ENCODE measurements at places on chromosomes 7 and 10.

- peak; percentile 1 for DNase-seq
These were observed 45.5 kb downstream of the CAMK2B start for GRCh38 chr7:44279731-44280505.

DNA sequence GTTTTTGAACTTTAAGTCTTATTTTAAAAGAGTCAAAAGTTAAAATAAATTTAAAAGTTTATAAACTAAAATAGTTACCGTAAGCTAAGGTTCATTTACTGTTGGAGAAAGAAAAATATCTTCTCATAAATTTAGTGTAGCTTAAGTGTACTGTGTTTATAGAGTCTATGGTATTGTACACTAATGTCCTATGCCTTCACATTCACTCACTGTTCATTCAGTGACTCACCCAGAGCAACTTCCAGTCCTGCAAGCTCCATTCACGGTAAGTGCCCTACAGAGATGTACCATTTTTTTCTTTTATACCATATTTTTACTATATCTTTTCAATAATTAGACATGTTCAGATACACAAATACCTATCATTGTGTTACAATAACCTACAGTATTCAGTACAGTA is 97.6 kb downstream of the PTN start:
- DNase-seq: no peak

DNA sequence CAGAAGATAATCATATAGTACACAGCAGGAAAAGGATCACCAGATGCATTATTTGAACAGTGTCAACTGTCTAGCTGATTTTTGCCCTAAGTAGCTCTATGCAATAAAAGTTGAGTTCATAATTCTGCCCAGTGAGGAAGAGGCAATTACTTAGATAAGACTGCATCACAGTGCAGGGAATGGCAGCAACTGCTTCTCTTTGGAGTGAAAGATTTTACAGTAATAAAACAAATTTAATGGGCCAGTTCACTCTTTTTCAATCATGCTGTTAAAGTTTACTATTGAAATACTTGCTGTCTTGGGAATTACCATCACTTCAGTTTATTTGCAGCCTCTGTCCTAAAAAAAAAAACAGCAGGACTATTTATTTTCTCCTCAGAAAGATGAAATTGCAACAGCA is 907.9 kb downstream of the ANKRD7 start:
- no peak for DNase-seq

- no peak for DNase-seq
These were observed 110.0 kb upstream of the PDLIM1 start for GRCh38 chr10:95400787-95401186.

GRCh38 chr10:74738985-74739567 is 87.3 kb upstream of the KAT6B start:
- peak; percentile 12 for DNase-seq

- DNase-seq: no peak
These were observed 618.6 kb downstream of the ZWINT start for GRCh38 chr10:55742487-55742886.

GRCh38 chr10:119189811-119190282 is 11.2 kb upstream of the PRDX3 start:
- no peak for DNase-seq

DNA sequence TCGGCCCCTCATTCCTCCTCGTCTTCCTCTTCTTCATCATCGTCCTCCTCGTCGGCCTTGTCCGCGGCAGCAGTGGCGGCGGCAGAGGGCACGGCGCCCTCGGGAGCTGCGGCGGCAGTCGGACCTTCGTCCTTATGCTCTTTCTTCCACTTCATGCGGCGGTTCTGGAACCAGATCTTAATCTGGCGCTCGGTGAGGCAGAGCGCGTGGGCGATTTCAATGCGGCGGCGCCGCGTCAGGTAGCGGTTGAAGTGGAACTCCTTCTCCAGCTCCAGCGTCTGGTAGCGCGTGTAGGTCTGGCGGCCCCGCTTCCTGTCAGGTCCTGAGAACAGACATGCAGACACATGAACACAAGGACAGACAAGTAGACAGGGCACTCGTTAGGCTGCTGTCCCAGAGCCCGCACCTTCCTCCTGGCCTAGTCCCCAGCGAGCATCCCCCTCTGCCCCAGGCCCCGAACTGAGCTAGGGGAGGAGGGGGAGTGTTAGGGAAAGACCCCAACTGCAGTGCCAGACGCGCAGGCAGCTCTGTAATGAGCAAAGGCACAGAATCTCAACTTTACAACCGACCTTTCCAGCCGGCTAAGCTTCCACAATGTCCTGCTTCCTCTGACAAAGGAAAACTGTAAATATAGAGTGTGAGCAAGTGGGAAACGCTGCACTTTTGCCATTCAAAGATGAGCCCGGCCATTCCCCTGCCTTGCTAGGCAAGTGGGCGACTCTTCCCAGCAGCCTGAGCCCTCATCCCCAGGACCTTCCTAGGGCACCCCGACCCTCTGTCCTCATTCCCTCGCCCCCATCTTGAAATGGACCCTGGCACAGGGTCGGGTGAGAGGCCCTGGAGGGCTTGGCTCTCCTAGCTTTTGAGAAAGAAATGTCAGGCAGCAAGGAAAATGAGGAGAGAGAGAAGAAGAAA is 1.3 kb downstream of the HOXA7 start:
- peak; percentile 62 for DNase-seq

GRCh38 chr7:47393406-47393805 is 188.5 kb downstream of the TNS3 start:
- DNase-seq: no peak

GRCh38 chr7:78018641-78019446 is 220.3 kb downstream of the PHTF2 start:
- DNase-seq: peak; percentile 8

DNA sequence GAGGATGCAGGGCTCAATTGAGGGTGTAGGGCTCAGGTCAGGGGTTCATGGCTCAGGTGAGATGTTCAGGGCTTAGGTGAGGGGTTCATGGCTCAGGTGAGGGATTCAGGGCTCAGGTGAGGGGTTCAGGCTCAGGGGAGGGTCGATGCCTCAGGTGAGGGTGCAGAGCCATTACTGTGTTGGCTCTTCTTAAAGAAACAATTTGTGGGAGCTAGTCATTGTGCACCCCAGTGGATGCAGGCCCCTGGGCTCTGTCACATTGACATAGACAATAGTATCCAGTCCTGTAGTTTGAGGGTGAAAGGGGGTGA is 86.7 kb downstream of the ADCY1 start:
- no peak for DNase-seq

GRCh38 chr10:23150091-23150490 is 42.0 kb upstream of the PTF1A start:
- DNase-seq: no peak

DNA sequence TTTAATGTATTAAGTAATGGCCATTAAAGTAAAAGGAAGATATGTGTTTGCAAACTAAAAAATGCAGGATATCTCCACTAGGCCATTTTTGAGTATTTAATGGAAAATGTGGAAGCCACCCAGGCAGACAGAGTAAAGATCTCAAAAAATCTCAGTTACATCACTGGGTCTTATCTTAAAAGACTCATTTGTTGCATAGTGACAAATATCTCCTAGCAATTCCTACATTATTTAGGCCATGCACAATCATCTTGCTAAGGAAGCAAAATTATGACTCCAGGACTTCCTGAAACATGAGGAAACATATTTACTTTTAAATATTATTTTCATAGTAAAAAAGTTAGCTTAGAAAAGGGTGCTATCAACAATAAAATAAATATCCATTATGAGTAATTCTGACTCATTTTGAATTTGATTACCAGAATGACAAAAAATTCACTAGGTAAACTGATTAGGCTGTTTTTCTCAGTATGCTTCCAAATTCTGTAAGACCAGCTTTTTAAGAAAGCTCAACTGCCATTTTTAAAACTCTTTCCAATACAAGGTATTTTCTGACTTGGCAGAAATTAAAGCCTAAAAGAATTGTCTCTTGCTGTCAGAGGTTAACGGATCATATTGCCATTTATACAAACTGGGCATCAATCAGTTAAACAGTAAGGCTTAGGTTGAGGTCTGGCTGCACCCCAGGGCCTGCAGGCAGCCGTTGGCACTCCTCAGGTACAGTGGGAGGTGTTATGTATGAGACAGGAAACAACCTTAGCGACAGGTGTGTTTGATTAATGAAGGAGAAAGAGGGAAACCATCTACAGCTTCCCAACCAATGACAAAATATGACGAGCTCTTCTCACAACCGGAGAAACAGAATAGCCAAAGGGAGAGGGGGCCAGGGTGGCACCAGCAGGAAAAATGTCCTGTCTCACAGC is 31.8 kb downstream of the PCLO start:
- DNase-seq: no peak

DNA sequence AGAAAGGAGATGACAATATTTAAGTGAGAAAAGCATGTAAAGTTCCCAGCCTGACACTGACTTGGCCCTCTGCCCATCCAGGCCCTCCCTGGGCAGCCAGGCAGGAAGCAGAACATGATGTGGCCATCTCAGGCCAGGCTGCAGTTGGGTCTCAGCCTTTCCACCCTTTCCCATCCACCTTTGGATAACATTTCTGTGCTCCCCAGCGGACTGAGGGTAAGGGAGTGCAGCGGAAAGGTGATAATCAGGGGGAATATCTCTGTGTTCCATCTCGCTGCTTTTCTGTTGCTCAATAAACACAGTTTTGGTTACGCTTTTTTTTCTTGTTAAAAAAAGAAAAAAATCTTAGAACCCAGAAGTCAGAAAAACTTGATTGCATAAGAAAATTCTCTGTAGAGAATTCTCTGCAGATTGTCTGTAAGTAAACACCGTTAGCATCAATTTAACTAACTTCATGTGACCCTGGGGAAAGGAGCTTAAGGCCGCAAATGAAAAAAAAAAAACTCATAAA is 37.2 kb upstream of the TARP start:
- no peak for DNase-seq

GRCh38 chr10:73926152-73926764 is 15.3 kb downstream of the PLAU start:
- DNase-seq: no peak

DNA sequence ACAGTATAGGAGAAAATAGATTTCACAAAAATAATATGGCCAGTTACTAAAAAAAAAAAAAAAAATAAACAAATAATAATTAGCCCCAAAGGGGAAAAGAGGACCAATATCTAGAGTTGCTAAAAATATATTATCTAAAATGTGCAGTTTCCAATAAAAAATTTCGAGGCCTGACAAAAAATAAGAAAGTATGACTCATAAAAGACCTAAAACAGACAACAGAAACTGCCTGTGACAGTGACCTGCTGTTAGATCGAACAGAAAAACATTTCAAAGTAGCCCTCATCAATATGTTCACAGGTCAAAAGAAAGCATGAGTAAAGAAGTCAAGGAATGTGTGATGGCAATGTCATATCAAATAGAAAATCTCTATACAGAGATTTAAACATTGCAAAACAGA is 11.8 kb upstream of the TSPAN12 start:
- DNase-seq: no peak

GRCh38 chr10:122474131-122474818 is 12.9 kb downstream of the HTRA1 start:
- no peak for DNase-seq

- no peak for DNase-seq
These were observed 69.8 kb upstream of the PLXNA4 start for GRCh38 chr7:132646052-132646451.

- no peak for DNase-seq
These were observed 520.2 kb downstream of the PTPRN2 start for GRCh38 chr7:158067219-158067930.

DNA sequence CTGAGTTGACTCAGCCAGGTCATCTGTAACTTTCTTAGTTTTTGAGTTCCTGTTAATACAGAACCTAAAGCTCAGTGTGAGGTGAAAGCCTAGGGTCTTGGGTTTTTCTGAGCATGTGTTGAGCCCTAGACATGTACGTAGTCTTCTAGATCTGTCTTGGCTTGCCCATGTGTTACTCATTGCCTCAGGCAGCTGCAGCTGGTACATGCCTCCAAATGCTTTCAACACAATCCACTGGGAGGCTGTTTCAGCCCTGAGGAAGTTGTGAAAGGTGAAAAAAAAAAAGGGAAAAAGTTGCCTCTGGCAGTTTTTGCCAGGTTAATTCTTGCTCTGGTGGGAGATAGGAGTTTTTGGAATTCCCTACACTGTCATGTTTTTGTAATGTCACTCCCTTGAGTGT is 134.6 kb downstream of the RNF216 start:
- DNase-seq: no peak

- DNase-seq: no peak
These were observed 3.5 kb upstream of the DAGLB start for GRCh38 chr7:6451224-6451705.

- no peak for DNase-seq
These were observed 22.5 kb downstream of the CCDC186 start for GRCh38 chr10:114151486-114151885.

- no peak for DNase-seq
These were observed 108.2 kb downstream of the PIP4K2A start for GRCh38 chr10:22606164-22606614.

GRCh38 chr7:17852361-17852760 is 87.9 kb downstream of the SNX13 start:
- DNase-seq: no peak

DNA sequence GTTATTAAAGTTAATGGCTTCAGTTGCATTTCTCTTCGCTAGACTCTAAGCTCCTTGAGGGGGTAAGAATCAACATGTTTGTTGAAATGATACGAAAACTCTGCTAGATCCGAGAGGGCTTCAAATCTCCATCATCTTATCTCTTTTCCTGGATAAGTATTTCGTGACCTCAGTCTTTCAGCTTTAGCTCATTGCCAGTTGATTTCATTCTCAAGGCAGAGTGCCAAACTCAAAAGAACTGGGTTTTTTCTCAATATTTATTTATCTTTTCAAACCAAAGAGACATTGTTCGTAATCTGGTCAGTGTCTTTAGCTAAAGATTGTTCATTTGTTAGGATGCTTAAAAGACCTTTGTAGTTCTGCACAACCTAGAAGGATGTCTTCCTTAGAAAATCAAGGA is 108.9 kb downstream of the ARID5B start:
- DNase-seq: no peak

GRCh38 chr10:117255835-117256460 is 15.0 kb downstream of the SLC18A2 start:
- DNase-seq: no peak

DNA sequence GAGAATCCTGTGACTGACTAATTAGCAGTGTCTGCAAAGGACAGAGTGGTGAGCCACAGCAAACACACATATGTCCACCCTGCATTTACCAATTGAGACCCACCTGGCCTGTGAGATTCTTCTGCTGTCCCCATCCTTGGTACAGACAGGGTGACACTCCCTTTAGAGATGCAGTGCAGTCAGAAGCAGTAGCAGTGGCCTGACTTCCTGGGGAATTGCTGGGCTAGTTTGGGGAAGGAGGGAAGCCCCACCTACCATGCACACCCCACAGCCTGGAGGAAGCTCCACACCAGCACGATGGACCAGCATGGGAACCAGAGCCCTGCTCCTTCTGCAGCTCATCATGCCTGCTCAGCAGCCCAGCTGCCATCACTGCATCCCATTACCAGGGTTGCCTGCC is 924.9 kb upstream of the ZNF722 start:
- DNase-seq: no peak

DNA sequence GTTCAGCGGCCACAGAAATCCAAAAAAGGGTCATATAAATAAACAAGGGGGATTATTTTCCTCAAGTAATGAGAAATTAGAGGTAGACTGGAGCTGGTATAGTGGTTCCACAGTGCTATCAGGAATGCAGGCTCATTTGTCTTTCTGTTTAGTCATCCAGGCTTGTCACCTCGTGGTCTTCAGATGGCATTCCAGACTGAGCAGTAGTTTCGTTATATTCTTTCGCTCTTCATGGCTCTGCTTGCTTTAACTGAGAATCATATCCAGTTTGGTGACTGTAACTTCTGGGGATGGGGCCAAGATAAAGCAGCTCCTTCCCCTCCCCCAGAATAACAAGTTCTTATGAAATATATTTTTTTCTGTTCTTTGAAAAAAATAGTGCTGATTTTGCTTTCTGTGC is 9.5 kb downstream of the ANKIB1 start:
- DNase-seq: no peak

- peak; percentile 17 for DNase-seq
These were observed 238.8 kb downstream of the FANK1 start for GRCh38 chr10:126135177-126135576.

- DNase-seq: no peak
These were observed 5.4 kb upstream of the TNS3 start for GRCh38 chr7:47587351-47587750.
